Activated CD8-positive, alpha-beta T cell treated with anti-CD3 and anti-CD28 coated beads, Interleukin-2, amount 10 ng/mL, durations not matched to agents 7 days and 5 days (primary cell): ENCODE measurements at places on chromosomes 3 and 15. TPM values are rescaled to one million over a fixed set of nuclear protein-coding genes. Genes with fewer than 3 reads are reported as not detected.

The TF gene
- 0.03 TPM for total RNA-seq

DNA sequence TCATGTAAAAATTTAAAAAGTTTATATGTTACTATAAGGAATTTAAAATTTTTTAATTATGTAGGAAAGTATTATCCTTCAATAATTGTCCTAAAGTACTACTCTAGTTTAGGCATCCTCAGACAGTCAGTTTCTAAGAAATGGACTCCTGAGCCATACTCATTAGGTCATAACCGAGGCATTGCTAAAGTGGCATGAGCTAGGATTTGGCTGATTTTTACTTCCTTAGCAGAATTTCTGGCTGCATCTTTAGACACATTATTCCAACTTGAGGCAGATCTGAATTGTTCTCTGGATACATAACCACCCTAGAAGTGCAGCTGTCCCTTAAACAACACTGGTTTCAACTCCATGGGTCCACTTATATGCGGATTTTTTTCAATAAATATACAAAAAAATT, 38.3 kb downstream of the IFT57 start:
- peaks cover 26% of the 10 kb centered on the region for H3K36me3 ChIP-seq
- no peak for DNase-seq
- no peaks in the 10 kb centered on the region for H3K4me1 ChIP-seq
- no peaks in the 10 kb centered on the region for H3K27me3 ChIP-seq
- no peak overlapping the region for H3K4me3 ChIP-seq

- H3K27me3 ChIP-seq, result no peaks in the 10 kb centered on the region
- DNase-seq, result no peak
- H3K4me1 ChIP-seq, result no peaks in the 10 kb centered on the region
- H3K4me3 ChIP-seq, result no peak overlapping the region
- no peak overlapping the region for H3K27ac ChIP-seq
These were observed 55.2 kb downstream of the CNTN3 start for GRCh38 chr3:74559261-74559660.

- H3K36me3 ChIP-seq, result no peaks in the 10 kb centered on the region
- no peak overlapping the region for H3K27ac ChIP-seq
- H3K27me3 ChIP-seq, result peaks cover 3% of the 10 kb centered on the region
- DNase-seq, result no peak
These were observed 179.8 kb downstream of the SLCO3A1 start for GRCh38 chr15:92033314-92033713.

DNA sequence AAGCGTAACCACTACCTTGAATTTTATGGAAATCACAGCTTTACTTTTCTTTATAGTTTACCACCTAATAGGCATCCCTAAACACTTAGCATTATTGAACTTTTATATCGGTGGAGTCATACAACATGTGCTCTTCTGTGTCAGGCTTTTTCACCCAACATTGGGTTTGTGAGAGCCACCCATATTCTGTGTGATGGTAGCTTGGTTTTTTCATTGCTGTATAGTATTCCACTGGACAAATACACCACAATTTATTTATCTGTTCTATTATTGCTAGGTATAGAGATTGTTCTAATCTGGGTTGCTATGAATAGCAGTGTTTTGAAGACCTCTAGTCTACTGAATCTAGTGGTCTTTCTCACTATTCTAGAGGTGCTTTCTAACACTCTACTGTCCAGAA, 31.6 kb upstream of the ATP1B3 start:
- H3K4me3 ChIP-seq, result no peak overlapping the region
- DNase-seq, result no peak
- H3K27ac ChIP-seq, result no peak overlapping the region
- H3K4me1 ChIP-seq, result peaks cover 13% of the 10 kb centered on the region
- no peaks in the 10 kb centered on the region for H3K36me3 ChIP-seq

DNA sequence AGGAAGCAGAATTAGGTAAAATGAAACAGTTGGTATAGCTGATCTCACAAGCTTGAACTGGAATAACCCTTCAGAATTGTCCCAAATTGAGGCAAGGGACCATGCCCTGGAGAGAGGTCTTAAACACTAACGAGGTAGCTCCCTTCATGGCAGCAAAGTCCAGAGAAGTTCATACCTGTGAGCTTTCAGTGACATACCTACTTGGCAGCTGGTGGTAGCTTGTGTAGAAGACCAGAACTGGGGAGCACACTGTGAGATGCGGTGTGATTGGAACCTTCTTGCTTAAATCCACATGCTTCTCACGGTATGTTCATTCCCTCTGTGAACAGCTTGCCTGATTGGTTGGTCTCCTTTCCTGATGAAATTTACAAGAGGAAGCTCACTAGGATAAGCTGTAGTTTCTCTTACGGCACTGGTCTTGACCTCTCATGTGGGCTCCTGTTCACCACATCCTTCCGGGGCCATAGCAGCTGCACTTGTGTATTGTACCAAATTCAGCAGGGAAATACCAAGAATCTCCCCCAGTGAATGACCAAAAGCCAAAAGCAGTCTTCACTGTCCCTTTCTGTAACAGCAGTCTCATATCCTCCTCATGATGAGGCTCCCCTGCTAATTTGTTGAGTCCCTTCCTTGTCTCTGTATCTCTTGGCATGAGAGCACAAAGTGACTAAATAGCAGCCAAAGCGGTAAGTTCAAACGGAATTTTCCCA, 483.7 kb upstream of the FRG2C start:
- no peaks in the 10 kb centered on the region for H3K4me1 ChIP-seq
- no peaks in the 10 kb centered on the region for H3K27me3 ChIP-seq
- H3K36me3 ChIP-seq, result no peaks in the 10 kb centered on the region
- no peak for DNase-seq
- no peak overlapping the region for H3K4me3 ChIP-seq
- no peak overlapping the region for H3K27ac ChIP-seq

GRCh38 chr3:134619301-134619615, 31.6 kb downstream of the KY start:
- no peak overlapping the region for H3K27ac ChIP-seq
- no peaks in the 10 kb centered on the region for H3K36me3 ChIP-seq
- peaks cover 3% of the 10 kb centered on the region for H3K27me3 ChIP-seq
- H3K4me3 ChIP-seq, result no peak overlapping the region

DNA sequence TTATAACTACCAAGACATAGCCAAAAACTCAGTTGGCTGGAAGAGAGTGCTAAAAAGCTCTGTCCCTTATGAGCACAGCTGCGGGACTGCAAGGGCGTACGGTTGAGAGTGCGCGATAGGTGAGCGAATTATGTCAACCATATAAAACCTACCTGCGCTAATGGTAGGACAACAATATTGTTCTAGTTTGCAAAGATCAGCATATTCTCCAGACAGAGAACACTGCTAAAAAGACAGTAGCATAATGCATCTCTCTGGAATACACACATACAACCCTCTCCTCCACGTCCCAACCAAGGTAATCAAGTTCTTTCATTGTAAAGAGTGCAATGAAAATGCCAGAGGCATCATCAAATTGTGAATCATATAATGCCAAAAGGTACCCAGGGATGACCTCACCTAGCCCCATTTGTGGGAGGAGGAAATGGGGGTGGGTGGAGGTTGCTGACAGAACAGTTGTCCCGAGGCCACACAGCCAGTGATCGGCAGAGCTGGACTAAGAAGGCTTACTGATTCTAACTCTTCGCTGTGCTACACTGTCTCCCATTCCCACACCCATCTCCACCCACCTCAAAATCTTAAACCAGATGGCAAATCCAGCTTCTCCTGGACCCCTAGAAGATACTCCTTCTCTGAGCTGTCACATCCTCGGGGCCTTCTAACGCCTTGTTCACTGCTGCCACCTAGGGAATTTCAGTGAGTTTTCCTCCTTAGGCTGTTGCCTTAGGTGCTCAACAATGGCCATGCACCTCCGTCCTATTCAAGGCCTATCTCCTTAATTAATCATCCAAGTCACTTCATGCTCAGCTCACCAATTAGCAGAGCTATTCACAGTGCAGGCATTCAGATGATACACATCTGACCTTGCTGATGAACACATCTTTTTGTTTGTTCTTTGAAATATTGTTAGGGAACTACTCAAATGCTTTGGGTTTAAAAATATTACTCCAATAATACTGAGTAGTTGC, 60.7 kb downstream of the RPL22L1 start:
- H3K27ac ChIP-seq, result no peak overlapping the region
- DNase-seq, result no peak
- peaks cover 11% of the 10 kb centered on the region for H3K27me3 ChIP-seq
- H3K4me1 ChIP-seq, result peaks cover 2% of the 10 kb centered on the region
- H3K36me3 ChIP-seq, result no peaks in the 10 kb centered on the region
- H3K4me3 ChIP-seq, result no peak overlapping the region

The CLDN16 gene
- not detected for total RNA-seq

GRCh38 chr3:44208086-44208485, 33.6 kb upstream of the TOPAZ1 start:
- peak overlapping the region; percentile 23 for H3K4me3 ChIP-seq
- H3K36me3 ChIP-seq, result no peaks in the 10 kb centered on the region
- peaks cover 39% of the 10 kb centered on the region for H3K27me3 ChIP-seq

GRCh38 chr3:128703561-128703960, 22.4 kb upstream of the RAB7A start:
- H3K36me3 ChIP-seq, result no peaks in the 10 kb centered on the region
- no peak overlapping the region for H3K27ac ChIP-seq
- DNase-seq, result no peak
- H3K4me3 ChIP-seq, result no peak overlapping the region
- H3K27me3 ChIP-seq, result peaks cover 7% of the 10 kb centered on the region
- peaks cover 2% of the 10 kb centered on the region for H3K4me1 ChIP-seq

GRCh38 chr3:113495035-113495434, 19.9 kb downstream of the SPICE1 start:
- no peak overlapping the region for H3K4me3 ChIP-seq
- no peaks in the 10 kb centered on the region for H3K27me3 ChIP-seq
- peaks cover 5% of the 10 kb centered on the region for H3K4me1 ChIP-seq
- no peak overlapping the region for H3K27ac ChIP-seq
- peaks cover 28% of the 10 kb centered on the region for H3K36me3 ChIP-seq

The SH2D7 gene
- total RNA-seq, result 0.31 TPM

The CPN2 gene
- total RNA-seq, result not detected
